ENCODE measurements at places on chromosomes 7 and 10. TPM values are rescaled to one million over a fixed set of nuclear protein-coding genes. Genes with fewer than 3 reads are reported as not detected.

The SHOC2 gene
- 68.0 TPM for total RNA-seq

- peaks cover 39% of the 10 kb centered on the region for H3K27me3 ChIP-seq
- H3K36me3 ChIP-seq: no peaks in the 10 kb centered on the region
- no peak overlapping the region for H3K27ac ChIP-seq
Observed at GRCh38 chr10:33859319-33860022, 525.0 kb upstream of the NRP1 start.

- H3K4me1 ChIP-seq: no peaks in the 10 kb centered on the region
- no peak overlapping the region for H3K27ac ChIP-seq
- DNase-seq: no peak
- no peak overlapping the region for H3K4me3 ChIP-seq
- H3K27me3 ChIP-seq: no peaks in the 10 kb centered on the region
Observed at GRCh38 chr7:70951271-70951962, 180.5 kb upstream of the GALNT17 start.

GRCh38 chr10:91909117-91909677 lies at the start of gene FGFBP3:
FGFBP3 (minus strand) TSS chr10:91909486; CDS start chr10:91908969, 517 bp downstream.
- H3K4me1 ChIP-seq: peaks cover 15% of the 10 kb centered on the region
- peak within 1 kb of the TSS; percentile 82 for H3K27ac ChIP-seq
- H3K36me3 ChIP-seq: no peaks in the 10 kb centered on the region
- DNase-seq: no peak

DNA sequence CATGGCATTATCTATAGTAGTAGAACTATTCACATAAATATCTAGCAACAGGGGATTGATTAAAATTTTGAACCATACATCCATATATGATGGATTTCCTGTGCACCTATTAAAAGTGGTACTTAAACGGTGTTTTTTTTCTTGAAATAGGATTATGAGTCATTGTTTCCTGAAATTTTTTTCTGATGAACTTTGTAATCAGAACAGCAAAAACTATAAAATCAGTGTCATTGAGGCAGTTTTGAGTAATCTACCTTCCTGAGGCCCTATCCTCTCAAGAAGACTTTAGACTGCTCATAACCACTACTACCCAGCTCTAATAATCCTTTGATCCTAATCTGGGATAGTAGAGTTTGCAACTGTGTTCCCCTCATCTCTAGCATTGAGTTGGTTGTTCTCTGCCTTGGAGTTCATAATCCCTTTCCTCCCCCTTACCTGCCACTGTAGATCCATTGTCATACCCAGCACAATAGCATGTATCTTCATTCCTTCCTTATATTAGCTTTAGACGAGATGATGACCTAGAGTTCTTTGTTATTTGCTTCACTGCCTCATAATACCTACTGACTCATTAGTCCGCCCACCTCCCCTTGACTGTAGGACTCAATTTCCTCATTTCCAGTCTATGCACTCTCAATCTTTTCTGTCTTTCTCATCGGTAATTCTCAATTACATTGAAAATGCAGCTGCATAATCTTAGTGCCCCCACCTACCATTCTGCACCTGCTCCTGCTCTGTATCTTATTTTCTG lies 133.4 kb downstream of the LRRC4 start:
- no peak for DNase-seq
- no peak overlapping the region for H3K4me3 ChIP-seq
- H3K27me3 ChIP-seq: no peaks in the 10 kb centered on the region
- H3K4me1 ChIP-seq: peaks cover 29% of the 10 kb centered on the region
- peaks cover 7% of the 10 kb centered on the region for H3K36me3 ChIP-seq

The HOXA1 gene
- total RNA-seq: 0.72 TPM

The IL15RA gene
- total RNA-seq: 13.0 TPM

- no peaks in the 10 kb centered on the region for H3K27me3 ChIP-seq
- H3K4me3 ChIP-seq: no peak overlapping the region
- H3K36me3 ChIP-seq: peaks cover 6% of the 10 kb centered on the region
- DNase-seq: no peak
Observed at GRCh38 chr7:152862856-152863255, 103.3 kb downstream of the ACTR3B start.

The KCND2 gene
- not detected for total RNA-seq

DNA sequence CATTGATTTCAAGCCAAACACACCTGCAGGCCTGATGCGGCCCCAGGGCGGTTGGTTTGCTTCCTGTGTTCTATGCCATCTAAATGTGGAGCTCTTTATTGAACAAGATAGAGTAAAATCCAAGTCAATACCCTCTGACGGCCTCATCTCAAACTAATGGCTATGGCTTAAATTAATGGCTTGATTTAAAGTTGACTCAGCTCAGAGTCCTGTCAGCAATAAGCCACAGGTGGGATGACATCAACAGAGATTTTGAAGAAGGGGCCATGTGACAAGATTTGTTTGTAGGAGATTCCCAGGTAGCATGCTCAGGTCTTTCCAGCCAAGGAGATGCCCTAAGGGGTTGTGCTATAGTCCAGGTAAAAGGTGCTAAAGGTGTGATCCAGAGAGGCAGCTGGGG lies 66.7 kb upstream of the ZNF32 start:
- H3K36me3 ChIP-seq: no peaks in the 10 kb centered on the region
- H3K4me1 ChIP-seq: no peaks in the 10 kb centered on the region
- no peak overlapping the region for H3K4me3 ChIP-seq

GRCh38 chr10:69624245-69624786 lies 5.7 kb upstream of the FAM241B start:
- H3K4me3 ChIP-seq: peak overlapping the region; percentile 19
- no peaks in the 10 kb centered on the region for H3K27me3 ChIP-seq
- no peaks in the 10 kb centered on the region for H3K36me3 ChIP-seq
- no peaks in the 10 kb centered on the region for H3K4me1 ChIP-seq

The GCK gene
- not detected for total RNA-seq

The CFAP46 gene
- total RNA-seq: not detected
